ENCODE measurements at places on chromosomes 2 and 18.

GRCh38 chr2:109130723-109130995 lies 1.7 kb downstream of the SH3RF3 start:
- no peak for DNase-seq

DNA sequence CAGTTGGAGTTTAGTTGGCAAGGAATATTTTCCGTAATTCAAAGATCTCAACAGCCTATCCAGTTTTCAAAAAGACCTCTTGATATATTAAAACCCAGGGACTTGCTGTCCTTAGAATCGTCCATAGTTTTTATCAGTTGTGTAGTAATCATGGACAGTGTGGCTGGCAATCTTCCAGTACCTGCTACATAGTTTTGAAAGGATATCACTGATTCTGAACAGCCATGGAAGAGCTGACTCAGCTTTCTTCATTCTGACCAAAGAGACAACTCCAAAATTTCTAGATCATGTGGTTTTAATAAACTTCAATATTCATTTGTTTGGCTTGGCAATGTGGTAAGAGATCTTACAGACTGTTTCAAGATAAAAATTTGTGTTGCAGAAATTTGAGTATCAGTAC lies 616.7 kb downstream of the TDRD15 start:
- DNase-seq: no peak

DNA sequence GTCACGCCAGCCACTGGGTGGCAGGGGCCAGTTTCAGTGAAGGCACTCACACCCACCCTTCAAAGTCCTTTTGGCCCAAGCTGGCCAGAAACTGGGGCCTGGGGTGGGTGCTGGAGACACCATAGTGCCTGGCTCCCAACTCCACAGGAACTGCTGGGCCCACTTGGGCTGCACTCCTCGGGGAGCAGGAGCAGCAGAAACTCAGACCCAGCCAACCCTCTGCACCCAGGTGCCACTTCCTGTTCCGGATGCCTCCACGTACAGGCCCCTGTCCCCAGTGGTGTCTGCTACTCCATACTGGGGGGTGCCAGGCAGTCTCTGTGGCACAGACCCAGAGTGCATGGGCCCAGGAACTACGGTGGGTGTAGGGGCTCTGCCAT lies 42.5 kb upstream of the ZNF519 start:
- peak; percentile 71 for DNase-seq

GRCh38 chr2:12007282-12007681 lies 260.9 kb downstream of the LPIN1 start:
- DNase-seq: no peak

- DNase-seq: no peak
Observed at GRCh38 chr18:55477860-55478581, 110.0 kb downstream of the TCF4 start.

DNA sequence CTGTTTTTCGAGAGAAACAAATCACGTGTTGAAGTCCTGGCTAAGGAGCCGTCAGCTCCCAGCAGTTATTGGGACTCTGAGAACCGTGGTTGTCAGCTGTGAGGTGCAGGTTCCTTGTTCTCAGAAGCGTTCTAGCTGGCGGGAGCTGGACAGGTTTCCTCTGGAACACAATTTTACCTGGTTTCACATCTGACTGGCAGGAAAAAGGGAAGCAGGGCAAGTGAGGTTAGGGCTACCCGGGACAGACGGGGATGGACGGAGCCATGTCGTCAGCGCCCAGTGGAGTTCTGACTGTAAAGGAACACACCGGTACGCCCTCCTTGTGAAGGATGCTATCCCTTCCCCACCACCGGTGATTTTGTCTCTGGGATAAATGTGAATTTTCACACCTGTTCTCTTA lies 26.1 kb downstream of the ITGB1BP1 start:
- no peak for DNase-seq

DNA sequence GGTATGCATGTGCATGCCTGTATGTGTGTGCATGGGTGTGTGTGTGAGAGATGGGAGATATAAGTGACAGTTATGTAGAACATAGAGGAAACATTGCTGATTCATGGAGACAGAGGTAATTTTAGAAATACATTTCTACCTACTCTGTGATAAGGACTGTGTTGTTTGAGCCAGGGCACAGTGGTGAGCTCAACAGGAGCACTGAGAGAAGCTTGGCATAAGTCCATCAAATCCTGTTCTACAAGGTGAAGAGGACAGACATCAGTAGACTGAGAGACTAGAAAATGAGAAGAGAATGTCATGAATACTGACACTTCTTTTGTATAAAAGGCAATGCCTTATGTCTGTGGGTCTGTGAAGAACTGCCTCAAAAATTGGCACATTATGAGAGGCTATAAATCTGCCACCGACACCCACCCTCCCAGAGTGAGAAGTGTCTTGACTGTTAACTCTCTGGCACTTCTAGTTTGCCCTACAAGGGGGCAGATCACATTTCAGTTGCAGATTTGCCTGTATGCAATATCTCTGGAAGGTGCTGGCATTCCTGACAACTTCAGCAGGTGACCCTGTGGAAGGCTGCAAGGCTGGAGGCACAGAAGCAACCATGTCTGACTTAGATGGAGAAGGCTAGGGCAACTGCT lies 962.3 kb upstream of the NRXN1 start:
- DNase-seq: no peak

- DNase-seq: peak; percentile 41
Observed at GRCh38 chr18:13545955-13546354, 180.4 kb downstream of the FAM210A start.

DNA sequence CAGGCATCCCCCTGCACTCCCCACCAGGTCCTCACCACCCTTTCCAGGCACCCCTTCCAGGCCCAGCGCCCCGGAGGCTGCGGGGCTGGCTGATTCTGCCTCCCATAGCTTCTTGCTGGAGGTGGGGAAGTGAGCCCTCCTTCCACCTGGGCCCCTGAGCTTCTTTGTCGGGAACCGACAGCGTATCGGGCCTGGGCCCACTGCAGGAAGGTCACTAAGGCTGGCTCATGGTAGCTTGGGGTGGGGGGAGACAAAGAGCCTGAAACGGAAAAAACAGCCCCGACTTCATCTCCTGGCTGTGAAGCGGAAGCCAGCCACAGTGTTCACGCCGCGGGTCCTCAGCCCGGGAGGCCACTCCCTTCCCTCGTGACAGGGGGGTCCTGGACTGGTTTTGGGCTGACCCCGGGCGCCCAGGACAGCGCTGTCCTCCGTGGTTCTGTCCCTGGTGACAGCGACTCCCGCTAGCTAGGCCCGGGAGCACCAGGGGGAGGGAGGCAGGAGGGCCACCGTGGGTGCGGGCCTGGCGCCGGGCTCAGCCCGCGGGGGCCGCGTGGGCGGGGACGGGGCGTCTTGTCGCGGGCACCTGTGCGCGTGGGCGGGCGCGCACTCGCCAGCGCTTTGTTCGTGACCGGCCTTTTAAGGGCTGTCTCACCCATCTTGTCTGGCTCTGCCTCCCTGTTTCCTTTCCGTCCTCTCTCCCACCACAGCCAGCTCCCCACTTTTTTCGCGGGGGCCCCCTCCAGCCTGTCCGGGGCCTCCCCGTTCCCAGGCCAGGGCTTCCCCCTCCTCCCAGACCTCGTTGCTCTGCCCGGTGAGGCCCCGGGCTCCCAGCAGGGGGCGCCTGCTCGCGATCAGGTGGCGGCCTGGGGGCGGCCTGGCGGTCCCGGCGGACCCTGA lies 64.9 kb downstream of the DNMT3A start:
- DNase-seq: no peak

- no peak for DNase-seq
Observed at GRCh38 chr2:152005607-152006006, 93.2 kb downstream of the CACNB4 start.

DNA sequence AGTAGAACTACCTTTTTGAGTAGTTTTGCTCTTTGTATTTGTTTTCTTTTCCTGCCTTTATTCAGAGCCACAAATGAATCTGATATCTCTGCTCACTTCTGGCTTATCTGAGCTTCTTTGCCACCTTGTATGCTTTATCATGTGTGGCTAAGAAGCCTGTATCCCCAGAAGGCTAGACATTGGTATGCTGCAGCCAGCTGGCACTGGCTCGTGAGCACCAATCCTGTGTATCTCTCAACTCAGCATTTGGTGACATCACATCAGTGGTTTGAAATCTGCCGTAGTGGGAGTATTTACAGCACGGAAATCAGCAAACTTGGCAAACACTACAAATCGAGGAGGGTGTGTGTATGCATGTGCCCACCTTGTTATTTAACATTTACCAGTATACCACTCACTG lies 183.7 kb upstream of the LHCGR start:
- no peak for DNase-seq

- no peak for DNase-seq
Observed at GRCh38 chr2:189799531-189799930, 15.3 kb downstream of the PMS1 start.

DNA sequence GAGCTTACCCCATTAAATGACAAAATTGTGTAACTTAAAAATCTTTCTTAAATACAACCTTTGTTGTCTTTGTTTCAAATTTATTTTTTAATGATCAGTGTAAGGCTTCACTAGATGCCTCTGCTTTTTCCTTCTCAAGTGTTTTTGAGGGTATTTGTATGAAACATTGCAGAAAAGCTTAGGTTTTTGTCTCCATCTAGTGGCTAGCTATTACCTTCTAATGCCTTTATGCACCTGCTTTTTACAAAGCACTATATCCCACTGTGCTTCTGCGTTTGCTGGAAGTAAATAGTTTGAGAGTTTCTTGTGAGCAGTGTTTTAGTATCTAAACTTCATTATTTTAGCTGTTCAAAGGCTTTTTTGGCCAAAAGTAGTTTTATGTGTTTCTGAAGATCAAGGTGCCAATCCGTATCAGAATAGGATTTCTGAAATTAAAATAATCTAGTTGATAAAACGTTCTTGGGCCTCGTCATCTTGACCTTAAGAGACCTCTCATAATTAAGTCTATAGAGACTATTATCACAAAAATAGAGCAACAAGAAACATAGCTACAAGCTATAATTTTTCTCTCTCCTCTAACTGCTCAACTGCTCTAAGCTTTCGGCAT lies 47.0 kb downstream of the IWS1 start:
- no peak for DNase-seq

- peak; percentile 83 for DNase-seq
Observed at GRCh38 chr2:46298522-46299353, 1.5 kb downstream of the EPAS1 start.

DNA sequence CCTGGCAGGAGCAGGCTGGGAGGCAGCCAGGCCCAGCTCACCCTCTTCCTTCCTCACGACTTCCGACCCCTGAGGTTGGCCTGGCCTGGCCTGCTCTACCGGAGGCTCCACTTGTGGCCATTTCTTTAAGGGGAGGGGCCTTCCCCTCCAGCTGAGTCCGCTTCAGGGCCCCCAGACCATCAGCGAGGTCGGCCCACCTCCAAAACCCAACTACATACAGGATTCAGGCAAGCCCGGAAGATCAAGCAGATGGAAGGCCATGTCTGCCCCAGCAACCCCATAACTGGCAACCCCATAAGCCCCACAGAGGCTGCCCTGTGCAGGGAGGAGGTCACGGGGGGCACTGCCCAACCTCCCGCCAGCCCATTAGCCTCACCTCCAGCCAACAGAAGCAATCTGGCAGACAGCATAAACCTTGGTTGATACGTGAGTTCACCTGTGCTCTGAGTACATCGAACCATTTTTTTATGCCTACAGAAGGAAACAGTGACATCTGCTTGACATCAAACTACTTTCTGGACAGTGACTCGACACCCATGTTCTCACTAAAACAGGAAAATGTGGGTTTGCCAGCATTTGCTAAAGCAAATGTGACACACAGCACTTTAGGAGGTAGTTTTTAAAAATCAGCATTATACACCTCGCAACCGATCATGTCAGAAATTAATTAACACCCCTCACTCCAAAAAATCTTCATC lies 98.9 kb downstream of the EIPR1 start:
- no peak for DNase-seq

- peak; percentile 33 for DNase-seq
Observed at GRCh38 chr2:112159454-112159921, 21.3 kb downstream of the FBLN7 start.

- DNase-seq: no peak
Observed at GRCh38 chr2:190889175-190889943, 8.7 kb downstream of the GLS start.

- DNase-seq: peak; percentile 75
Observed at GRCh38 chr2:134917360-134917865, 1.2 kb upstream of the CCNT2 start.

DNA sequence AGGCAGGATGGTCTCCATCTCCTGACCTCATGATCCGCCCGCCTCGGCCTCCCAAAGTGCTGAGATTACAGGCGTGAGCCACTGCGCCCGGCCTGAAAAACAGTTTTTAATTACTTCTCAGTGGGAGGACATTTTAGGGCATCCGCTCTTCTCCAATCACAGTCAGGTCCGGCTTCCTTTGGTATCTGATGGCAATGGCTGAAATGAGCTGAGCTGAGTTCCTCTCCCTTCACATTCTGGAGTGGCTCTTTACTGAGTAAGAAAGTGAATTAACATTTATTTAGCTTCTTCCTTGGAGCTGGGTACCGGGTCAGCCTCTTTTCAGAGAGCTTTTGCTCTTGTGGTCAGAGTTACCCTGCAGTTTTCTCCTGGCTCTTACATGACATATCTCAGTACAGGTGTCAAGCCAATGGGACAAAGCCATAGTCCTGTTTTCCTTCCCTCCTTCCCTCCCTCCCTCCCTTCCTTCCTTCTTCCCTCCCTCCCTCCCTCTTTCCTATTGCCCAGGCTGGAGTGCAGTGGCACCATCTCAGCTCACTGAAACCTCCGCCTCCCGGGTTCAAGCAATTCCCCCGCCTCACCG lies 1.1 kb upstream of the TTC27 start:
- DNase-seq: no peak

DNA sequence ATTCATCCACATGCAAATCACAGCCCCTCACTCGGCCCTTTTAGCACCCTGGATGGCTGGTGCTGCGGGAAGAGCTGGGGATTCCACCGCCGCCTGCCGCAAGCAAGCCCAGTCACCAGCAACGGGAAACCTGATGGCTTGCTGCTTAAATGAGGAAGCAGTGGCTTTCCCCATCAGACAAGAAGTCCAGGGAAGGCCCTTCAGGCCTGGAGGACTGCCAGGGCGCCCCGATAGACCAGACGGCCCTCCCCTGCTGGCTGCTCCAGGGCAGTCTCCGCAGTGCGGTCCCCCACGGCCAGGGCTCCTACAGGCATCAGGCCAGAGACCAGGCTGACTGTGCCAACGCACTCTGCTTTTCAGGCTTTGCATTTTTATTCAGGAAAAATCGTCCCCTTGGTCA lies 439.1 kb downstream of the EIPR1 start:
- DNase-seq: no peak

DNA sequence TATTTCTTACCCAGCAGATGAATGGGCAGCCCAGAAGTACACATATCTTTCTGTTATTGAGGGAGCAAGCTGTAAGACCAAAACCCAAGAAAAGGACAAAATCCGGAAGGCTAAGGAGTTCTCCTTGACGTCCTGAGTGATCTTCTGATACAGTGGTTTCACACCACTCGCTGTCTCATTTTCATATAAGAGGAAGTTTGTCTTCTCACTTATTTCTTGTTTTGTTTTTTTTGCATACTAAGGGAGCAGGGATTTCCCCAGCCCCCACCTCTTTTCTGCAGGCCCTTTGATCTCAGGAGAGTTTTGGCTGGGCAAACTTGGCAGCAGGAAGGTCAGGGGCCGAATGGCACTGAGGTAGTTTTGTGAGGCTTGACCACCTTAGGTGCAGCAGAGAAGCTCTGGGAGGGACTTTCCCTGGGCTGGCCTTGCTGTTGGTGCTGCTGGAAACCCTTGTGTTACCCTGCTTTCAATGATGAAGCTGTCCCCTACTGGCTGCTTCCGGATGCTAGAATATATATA lies 13.3 kb downstream of the CHRNA1 start:
- DNase-seq: no peak
